ENCODE measurements at places on chromosomes 7 and 10.

DNA sequence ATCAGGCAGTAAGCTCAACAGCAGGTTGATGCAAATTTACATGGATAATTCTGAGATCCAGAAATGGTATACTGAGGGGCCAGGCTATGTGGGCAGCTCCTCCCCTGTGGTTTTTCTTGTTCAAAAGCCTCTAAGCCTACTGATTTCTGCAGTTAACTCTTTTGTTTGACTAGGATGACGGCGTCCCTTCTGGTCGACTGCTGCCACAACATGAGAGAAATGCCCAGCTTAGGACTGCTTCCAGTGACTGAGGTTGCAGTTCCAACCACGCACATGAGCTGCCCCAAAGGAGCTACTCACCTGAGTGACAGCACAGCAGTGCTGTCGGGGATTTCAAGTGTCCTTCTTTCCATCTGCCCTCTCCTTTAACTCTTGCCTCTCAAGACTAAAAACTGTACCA, 973.0 kb upstream of the GHITM start:
- no peak for DNase-seq

DNA sequence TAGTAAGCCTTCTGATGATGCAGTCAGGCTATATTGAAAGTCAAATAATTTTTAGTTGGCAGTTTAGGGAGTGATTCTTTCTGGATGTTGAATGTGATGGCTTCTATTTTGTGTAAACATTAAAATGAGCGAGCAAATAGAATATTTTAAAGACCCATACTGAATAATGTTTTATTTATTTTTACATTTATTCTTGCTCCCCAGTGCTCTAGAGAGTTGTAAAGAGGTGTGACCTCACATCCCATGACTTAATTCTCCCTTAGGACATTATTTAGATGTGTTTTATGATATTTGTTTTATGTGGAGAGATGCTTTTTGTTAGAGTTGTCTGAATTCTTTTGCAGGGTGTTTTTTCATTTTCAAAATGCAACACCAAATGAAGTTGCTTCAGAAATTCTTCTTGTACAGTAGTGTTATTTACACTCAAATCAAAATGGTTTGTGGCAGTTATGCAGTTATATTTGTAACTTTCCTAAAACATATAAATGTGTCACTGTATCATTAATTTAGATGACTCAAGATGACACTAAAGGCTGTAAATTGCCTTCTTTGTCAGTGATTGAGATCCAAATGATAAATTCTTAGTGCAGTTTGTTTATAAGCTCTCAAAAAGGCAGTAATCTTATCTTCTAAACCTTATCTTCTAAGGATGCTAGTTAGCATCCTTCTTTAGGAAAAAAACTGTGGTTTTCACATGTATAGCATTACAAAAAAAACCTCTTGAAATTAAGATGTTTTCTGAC, 12.4 kb downstream of the UMAD1 start:
- no peak for DNase-seq

DNA sequence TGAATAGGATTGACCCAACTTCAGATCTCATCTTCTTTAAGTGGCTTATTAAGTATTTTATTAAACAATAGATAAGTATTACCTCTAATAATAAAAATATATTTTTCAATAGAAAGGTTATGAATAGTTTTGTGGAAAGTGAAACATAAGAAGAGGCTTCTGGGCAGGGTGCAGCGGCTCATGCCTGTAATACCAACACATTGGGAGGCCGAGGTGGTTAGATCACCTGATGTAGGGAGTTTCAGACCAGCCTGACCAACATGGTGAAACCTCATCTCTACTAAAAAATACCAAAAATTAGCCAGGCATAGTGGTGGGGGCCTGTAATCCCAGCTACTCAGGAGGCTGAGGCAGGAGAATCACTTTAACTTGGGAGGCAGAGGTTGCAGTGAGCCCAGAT, 26.5 kb downstream of the GPR85 start:
- DNase-seq = no peak

- no peak for DNase-seq
Observed at GRCh38 chr7:75906991-75907667, 7.8 kb upstream of the POR start.

- no peak for DNase-seq
Observed at GRCh38 chr10:100551738-100552137, 16.0 kb downstream of the HIF1AN start.

- no peak for DNase-seq
Observed at GRCh38 chr7:2738766-2739549, 51.0 kb downstream of the AMZ1 start.

- no peak for DNase-seq
Observed at GRCh38 chr10:62019685-62020359, 118.3 kb downstream of the ARID5B start.

DNA sequence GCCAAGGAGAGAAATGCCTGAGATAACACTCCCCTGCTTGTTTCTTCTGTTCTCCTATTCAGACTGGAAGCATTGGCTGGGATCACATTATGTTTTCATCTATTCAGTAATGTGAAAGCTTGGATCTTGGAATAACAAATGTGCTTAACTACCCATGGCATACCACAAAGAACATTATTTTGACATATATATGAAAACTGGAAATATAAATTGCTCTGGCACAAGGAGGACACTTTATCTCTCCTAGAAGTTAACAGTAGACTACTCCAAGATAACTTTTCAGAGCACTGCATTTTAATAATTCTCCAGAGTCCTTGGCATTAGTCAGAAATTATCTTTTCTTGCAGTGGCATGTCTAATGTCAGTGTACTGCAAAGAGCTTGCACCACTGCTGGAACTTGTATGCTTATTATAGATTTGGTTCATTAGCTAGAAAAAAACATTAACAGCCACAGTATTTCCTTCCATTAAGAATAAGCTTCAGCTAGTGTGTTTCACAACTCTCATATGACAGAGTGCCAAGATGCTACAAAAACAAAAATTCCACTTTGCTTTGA, 169.3 kb upstream of the LRRN3 start:
- no peak for DNase-seq

- no peak for DNase-seq
Observed at GRCh38 chr10:70582793-70583668, 19.5 kb downstream of the PRF1 start.

DNA sequence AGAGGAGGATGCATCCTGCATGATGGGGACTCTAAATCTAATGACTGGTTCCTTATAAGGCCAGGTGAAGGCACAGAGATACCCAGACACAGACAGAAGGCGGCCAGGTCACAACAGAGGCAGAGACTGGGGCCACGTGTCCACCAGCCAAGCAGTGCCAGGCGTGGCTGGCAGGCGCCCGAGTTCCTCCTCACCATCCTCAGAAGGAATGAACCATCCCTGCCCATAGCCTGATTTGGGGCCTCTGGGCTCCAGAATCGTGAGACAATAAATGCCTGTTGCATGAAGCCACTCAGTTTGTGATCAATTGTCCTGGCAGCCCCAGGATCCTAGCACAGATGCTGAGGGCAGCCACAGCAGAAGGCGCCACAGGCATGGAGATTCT, 69.0 kb upstream of the TNRC18 start:
- no peak for DNase-seq

GRCh38 chr7:24757353-24758275, at the start of gene GSDME:
Gene GSDME (minus strand): TSS chr7:24757464. CDS start chr7:24749774, 7,690 bp downstream.
- DNase-seq = no peak

DNA sequence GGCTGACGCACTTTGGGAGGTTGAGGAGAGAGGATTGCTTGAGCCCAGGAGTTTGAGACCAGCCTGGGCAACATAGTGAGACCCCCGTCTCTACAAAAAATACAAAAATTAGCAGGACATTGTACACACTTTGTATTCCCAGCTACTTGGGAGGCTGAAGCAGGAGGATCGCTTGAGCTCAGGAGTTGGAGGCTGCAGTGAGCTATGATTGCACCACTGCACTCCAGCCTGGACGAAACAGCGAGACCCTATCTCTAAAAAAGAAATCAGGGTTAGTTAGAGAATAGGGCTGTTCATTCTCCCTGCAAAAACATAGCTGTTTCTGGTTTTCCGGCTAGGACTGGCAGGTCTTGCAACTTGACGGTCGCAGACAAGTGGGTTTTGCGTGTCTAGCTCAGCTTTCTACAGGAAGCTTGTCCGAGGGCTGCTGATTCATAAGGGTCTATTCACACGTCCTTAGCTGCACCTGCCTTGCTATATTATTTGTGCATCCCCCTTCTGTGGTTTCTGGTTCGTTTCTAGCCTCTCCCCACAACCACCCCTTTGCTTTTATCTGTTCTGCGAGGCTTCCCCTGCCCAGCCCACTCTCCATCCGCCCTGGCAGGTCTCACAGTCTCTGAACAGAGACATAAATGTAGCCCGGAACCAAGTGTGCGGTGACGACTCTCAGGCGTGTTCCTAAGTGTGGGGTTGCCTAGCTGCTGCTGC, 10.7 kb downstream of the AMZ1 start:
- DNase-seq = no peak

DNA sequence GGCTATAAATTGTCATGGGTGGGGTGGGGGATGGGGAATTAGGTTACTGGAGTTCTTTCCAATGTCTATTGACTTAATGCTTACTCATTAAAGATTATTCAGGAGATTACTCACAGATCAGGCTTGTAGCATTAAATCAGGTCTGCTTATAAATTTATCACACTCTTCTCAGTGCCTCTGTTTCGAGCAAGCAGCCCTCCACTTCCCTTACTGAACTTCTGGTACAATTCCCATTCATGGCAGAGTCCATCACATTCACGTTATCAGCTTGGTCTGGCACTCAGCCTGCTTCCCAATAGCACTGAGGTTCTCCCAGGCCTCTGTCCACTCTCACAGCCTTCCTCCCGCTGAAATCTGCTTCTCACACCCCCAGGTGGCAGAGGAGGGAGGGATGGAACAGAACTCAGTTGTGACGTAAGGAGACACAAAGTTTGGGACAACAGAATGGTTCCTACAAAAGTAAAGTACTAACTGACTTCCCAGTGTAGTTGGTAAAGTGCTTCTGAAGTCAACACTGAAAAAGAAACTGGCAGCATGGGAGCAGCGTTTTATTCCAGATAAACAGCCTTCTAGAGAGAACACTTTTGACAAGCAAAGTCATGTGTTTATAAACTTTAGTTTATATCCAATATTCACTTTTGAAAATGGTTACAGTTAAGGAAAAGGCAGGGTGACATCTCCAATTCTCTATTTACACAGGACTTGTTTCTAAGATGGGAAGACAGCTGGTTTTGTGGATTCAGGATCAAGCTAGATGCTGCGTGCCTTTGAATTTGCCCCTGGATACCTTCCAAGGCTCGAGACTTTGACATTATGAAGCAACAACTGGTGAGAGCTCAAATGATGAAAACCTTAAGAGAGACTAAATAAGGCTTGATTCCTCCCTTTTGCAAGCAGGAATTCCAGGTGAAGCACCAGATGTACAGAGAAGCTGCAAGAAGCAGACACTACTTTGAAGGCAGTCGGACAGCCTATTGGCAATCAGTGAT, 81.4 kb downstream of the ATXN7L1 start:
- no peak for DNase-seq

DNA sequence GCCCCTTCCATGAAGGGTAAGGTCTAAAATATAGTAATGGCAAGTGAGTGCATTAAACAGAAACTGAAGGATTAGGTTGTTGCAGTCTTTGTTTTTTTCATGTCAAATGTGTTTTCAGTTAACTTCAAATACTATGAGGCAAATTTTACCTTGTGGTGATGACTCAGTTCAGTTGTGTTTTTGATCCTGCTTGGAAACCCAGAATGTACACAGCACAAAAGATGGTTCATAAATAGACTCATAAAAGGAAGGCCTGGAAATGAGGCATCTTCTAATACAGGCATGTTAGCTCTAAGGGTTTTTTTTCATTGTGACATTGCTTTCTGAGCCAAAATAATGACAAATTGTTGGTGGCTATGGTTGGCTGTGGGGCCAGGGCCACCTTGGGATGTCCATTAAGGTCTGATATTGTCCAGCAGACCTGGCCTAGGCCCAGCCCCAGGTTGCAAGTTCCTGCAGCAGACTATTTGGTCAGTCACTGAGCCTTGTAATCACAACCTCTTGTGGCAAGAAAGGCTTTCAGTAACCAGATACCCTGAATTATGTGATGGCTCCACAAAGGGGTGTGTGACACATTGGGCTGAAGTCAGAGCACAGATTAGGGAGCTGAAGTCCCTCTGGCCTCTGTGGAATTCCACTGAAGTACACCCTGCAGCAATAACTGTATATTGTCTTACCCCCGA, 69.0 kb upstream of the SAMD8 start:
- no peak for DNase-seq

DNA sequence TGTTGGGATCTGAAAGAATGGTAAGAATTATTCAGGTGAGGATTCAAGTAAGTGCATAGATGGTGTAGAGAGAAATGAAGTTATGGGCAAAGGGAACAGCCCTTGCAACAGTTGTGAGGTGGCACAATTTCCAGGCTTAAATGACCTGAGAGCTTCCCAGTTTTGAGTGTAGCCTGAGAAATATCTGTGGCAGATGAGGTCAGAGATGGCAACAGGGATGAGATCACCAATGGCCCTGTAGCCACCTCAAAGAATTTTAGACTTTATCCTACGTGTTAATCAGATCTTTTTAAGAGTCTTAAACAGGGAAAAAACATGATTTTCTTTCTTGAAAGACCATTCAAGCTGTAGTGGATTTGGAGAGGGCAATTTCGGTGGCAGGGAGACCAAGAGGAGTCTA, 1.9 kb upstream of the NRF1 start:
- no peak for DNase-seq

- DNase-seq = no peak
Observed at GRCh38 chr10:130012129-130012528, 48.1 kb upstream of the EBF3 start.

GRCh38 chr7:137408126-137408525, 64.6 kb upstream of the PTN start:
- DNase-seq = no peak

DNA sequence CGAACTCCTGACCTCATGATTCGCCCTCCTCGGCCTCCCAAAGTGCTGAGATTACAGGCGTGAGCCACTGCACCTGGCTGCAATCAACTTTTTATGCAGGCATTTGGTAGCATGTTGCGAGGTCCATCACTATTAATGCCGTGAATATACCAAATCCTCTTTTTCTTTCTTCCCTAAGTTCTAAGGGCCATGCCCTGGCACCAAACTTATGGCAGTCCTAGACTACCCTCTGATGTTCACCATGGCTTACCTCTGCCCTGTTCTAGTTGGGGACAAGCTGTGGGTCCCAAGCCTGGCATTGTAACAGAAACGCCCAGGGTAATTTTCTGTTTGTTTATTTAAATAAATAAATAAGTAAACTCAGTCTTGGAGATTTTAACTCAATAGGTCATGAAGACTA, 13.3 kb downstream of the PRSS2 start:
- DNase-seq = no peak

DNA sequence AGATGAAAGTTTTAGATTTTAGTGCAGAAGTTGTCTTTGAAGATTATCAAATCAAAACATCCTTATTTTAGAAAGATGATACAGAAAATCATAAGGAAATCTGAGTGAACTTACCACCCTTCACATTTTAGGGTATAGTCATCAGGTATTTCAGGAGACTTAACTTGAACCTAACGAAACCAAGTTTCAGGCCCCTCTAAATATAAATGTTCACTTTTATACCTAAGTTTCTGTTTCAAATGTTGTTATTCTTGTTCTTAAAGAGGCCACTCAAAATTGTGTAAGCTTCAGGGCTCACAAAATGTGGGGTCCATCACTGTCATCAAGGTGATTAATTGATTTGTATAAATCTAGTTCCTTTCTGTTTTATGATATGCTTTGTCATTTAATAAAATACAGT, 216.2 kb downstream of the KIAA1217 start:
- DNase-seq = no peak

- no peak for DNase-seq
Observed at GRCh38 chr10:1044964-1045363, 4.0 kb downstream of the IDI1 start.

All from hypothalamus (tissue), 51 donors.